ENCODE measurements at places on chromosomes 2 and 18.

DNA sequence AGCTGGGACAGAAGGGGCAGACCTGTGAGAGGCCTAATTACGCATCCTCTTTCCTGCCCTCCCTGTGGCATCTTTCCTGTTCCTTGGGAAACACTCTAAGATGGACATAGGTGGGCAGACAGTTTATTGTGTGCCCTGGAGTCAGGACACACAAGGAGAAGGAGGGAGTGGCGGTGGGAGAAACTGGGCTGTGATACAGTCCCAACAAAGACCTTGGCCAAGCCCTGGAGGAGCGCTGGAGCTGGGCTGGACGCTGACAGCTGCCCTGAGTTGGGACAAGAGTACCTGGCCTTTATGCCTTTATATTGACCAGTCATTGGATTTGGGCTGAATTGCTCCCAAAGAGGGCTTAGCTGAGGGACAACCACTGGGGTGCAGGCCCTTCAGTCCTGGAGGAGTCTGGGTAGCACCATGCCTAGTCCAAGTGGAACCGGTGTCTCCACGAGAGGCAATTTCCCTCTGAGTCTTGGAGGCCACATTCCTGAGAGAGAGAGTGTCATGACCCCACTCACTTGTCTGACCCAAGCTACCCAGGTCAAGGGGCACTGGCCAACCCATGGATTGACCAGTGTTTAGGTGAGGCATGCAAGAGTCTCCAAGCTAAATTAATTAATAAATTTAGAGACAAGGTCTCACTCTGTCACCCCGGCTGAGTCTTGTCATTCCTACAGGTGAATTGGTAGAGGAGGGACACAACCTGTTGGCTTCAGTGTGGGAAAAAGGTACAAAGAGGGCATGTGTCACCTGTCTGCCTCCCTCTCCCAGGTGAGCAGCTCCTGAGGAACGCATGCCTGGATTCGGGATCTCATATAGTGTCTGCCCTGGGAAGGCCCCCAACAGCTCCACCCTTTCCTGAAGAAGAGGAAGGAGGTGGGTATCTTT lies 107.1 kb upstream of the ST3GAL5 start:
- DNase-seq = no peak

DNA sequence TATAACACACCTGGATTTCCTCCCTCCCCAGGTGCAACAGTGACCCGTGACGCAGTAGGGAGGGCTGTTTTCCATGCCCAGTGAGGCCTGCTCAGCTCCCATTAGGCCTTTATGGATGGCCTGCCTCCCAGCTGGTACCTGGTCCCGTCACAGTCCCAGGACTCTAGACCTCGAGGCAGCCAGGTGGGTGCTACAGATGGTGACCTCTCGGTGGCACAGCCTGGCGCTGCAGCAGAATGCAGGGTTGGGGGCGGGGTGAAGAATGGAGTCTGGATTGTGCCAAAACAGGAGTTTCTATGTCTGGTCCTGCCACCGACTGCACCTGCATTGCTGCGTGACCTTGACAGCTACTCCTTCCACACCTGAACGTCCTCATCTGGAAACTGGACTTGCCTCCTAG lies 18.0 kb upstream of the YWHAQ start:
- no peak for DNase-seq

DNA sequence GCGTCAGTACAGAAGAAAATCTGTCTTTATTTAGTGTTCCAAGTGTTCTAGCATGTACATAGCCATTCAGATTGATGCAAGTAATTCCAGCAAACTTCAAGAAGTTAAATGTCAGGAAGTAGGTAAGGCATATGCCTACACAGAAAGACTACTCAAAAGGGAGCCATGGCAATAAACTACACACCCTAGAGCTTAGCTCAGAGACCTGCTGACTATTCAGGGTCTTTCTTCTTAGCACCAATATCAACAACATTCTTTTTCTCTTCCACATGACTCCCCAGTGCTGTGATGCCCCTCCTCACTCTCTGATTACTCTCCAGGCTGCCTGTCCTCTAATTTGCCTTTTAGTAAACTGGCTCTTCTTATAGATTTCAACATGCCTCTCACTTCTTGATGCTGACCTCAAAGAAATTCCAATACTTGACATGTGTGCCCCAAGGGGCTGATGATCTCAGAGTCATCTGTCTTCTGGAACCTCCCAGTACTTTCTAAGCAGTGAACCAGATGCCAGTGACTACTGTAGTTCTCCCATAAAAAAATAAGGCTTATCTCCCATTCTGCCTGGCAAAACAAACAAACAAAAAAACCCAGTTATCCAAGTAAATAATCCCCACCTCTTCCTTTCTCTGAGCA lies 909.2 kb upstream of the FANCL start:
- DNase-seq = no peak

DNA sequence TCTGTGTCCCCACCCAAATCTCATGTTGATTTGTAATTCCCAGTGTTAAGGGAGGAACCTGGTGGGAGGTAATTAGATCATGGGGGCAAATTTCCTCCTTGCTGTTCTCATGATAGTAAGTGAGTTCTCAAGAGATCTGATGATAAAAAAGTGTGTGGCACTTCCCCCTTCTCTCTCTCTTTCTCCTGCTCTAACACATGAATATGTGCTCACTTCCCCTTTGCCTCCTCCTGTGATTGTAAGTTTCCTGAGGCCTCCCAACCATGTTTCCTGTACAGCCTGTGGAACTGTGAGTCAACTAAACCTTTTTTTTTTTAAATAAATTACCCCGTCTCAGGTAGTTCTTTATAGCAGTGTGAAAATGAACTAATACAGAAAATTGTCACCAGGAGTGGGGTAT lies 380.0 kb downstream of the MEIS1 start:
- DNase-seq = no peak

DNA sequence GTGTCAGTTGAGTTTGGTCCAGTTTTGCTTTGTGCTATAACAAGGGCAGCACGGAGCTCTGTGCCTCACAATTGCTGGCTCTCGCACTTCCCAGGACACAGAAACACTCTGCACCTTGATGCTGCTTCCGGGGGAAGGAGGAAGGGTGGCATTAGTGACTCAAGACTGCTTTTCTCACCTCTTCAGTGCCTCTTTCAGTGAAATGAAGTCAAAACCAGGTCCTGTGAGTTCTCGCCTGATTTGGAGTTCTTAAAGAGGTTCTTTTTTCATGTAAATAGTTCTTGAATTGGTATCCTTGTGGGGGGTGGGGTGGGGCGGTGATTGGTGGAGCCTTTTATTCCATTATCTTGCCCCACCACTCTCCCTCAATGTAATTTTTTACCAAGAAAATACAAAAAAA lies 91.5 kb upstream of the MYT1L start:
- DNase-seq = no peak
